Daoy (cell line): ENCODE measurements at places on chromosomes 11 and 22. TPM values are rescaled to one million over a fixed set of nuclear protein-coding genes. Genes with fewer than 3 reads are reported as not detected.

GRCh38 chr22:27867085-27867952 lies 51.7 kb downstream of the PITPNB start:
- DNase-seq: no peak

DNA sequence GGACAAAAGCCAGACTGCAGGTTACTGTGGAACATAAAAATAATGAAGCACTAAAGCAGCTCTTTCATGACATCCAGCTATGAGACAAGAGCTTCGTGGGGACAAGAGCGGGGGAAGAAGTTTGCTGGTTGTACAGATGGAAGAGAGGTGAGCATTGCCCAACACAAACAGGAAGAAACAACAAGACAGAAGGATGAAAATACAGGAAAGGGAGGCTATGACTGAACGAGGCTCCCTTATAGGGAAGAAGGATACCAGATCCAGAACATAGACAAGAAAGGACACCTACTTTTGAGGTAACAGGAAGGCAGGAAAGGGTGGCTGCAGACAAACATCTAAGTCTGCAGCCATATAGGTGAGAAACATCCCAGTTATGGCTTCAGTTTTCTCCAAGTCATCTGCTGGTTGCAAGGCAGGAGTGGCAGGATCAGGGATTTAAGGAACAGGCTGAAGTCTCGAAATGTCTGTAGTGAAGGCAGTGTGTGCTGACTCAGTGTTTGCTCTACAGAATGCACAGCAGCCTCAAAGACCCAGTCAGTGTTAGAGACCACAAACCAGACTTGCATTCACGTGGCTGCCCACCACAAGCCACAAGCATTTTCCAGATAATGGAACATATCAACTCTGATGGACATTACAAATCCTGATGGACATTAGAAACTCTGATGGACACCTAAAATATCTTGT lies 1.9 kb downstream of the CLTCL1 start:
- peak; percentile 82 for DNase-seq

GRCh38 chr11:16359369-16359768 lies 3.0 kb upstream of the SOX6 start:
- no peak for DNase-seq

- no peak for DNase-seq
Measured at GRCh38 chr22:32628628-32629572, 154.3 kb downstream of the FBXO7 start.

- no peak for DNase-seq
Measured at GRCh38 chr11:70557742-70558485, 159.6 kb downstream of the CTTN start.

KRTAP5-9 gene
- not detected in 2 replicates for total RNA-seq
